ENCODE measurements at places on chromosomes 7 and 10.

DNA sequence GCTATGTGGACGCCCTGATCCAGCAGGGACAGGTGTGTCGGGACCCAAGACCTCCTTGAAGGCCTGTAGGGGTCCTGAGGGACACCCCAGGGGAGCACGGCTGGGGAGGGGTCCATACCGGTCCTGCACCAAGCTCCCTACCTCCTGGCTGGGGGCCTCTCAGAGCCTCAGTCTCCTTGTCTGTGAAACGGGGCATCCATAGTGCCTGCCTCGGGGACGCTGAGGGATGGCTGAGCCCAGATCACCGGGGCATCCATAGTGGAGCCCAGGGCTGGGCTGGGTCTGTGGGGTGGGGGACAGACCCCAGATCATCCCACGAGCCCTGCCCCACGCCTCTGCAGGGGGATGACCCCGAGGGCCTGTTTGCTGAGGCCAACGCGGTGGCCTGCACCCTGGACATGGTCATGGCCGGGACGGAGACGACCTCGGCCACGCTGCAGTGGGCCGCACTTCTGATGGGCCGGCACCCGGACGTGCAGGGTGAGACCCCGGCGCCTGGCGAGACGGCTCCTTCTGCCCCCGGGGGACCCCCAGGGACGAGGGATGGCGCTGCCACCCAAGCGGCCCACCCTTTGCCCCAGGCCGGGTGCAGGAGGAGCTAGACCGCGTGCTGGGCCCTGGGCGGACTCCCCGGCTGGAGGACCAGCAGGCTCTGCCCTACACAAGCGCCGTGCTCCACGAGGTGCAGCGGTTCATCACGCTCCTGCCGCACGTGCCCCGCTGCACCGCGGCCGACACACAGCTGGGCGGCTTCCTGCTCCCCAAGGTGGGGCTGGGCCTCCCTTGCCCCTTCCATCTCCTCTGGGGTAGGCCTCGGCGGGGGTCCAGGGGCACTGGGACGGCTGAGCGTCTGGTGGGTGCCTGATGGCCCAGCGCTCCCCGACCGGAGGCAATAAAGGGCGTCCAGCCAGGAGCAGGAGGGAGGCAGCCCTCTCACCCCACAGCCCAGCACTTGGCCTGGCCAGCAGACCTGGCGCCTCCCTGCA, 4.1 kb downstream of the CYP2W1 start:
- no peak for DNase-seq

GRCh38 chr7:40720416-40720815, 585.6 kb downstream of the SUGCT start:
- no peak for DNase-seq

DNA sequence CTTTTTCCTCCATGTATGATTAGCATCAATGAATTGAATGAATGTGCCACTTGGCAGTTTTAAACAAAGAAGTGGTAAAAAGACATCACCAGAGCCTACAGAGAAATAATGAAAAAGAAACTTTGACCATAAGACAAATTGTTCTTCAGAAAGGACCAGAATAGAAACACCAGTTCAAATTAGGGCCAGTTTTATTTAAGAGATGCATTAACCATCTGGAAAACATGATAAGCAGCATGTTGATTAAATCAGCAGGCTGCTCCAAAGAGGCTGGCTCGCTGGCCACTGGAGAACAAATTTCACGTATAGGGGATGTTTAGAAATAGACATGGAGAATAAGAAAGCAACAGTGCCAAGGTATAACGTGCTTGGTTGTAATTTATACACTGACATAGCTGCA, 242.3 kb upstream of the AOAH start:
- no peak for DNase-seq

- DNase-seq, result no peak
These were observed 2.8 kb downstream of the ZNF248 start for GRCh38 chr10:37854626-37855025.

DNA sequence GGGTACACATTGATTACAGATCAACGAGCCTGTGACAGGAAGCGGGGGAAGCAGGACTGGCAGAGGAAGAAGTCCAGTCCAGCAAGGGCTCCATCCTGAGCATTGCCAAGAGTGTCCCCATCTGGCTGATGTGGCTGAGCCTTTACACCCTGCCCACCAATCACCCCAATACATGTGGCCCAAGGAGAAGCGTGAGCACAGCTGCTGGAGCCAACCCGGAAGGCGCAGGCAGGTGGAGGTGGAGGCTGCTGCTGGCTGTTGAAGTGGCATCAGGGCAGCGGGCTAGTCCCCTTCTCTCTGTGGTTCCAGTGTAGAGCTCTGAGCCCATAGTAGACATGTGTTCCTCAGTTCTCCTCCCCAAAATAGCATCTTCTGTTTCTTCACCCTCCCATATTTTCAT, 6.8 kb upstream of the AMPH start:
- no peak for DNase-seq

GRCh38 chr7:35465791-35466336, 212.0 kb upstream of the TBX20 start:
- DNase-seq, result no peak

DNA sequence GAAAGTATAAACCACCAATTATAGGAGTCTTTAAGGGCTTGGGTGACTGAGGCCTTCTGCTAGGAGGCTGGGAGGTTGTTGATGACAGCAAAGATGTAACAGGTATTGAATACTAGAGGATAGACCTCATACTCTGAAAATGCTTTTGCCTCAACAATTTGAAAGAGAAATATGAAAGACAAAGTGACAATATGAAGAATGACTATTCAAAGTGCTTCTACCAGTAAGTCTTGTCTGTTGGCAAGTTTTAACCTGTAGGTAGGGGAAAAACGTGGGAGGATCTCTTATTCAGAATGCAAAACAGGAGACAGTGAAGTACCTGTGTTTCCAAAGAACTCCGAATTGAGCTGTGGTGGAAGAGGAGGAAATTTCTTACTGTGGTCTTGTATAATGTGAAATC, 38.2 kb downstream of the GBF1 start:
- no peak for DNase-seq

DNA sequence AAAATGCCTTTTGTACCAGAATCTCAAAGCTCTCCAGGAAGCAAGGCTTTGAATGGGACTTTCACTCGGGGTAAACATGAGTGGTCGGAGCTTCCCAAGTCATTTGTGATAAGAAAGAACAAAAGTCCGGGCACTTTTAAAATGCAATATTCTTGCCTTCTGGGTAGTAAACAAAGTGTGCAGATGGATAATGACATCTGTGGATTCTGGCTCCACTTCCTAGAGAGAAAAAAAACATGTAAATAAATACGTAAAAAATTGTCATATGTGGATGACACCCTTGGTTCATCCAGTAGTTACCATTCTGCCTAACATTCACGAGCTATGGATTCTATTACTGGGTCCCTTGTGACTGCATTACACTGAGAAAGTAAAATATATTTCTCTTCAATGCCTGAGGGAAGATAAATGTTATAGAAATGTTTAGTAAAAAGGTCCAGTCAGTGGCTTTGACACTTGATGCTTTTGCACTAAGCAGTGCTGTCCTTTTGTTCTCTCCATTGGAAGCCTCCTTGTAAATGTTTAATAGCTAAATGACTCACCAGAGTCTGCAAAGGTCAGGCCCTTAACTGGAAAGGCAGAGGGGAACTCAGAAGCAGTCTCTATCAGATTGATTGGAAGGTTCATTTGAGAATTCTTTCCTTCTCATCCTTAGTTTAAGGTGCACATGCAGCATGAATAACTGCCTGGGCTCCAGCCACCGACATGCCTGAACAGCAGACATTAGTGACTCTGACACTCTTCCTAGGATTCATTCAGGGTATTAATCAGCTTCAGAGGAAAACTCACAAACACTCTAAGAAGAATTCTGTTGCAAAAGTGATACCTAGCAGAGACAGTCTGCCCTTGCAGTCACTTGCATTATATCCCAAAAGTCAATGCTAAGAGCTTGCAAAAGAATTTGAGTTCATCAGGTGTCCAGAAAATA, 11.7 kb upstream of the EDRF1 start:
- no peak for DNase-seq

- DNase-seq, result no peak
These were observed 10.6 kb downstream of the ZCCHC24 start for GRCh38 chr10:79434821-79435251.

DNA sequence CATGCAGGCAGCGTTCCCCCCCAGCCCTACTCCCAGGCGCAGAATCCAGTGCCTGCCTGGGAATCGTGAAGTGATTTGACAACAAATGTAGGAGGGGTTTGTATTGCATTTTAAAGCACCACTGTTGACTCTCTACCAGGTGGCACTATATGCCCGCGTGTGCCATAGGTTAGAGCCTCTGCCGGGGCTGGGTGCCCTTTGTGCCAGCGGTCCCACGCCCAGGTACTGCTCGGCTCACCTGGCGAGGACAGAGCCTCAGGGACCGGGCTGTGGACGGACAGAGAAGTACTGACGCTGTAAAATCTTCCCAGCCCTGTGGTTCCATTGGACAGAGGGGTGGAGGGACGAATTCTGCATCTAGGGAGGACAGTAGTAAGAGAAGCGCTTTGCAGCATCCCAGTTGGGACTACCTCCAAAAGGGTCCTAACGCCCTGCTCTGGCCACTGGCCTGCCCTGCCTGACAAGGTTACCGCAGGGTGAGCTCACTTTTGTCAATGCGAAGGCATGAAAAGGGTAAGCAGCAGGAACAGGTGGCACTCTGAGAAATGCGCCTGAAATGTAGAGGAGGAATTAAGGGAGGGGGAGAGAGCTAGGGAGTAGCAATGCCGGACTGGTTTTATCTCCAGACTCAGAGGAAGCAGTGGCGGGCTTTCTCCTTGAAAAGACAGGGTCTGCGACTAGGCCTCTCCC, 788 bp upstream of the CACNA2D1 start:
- no peak for DNase-seq

DNA sequence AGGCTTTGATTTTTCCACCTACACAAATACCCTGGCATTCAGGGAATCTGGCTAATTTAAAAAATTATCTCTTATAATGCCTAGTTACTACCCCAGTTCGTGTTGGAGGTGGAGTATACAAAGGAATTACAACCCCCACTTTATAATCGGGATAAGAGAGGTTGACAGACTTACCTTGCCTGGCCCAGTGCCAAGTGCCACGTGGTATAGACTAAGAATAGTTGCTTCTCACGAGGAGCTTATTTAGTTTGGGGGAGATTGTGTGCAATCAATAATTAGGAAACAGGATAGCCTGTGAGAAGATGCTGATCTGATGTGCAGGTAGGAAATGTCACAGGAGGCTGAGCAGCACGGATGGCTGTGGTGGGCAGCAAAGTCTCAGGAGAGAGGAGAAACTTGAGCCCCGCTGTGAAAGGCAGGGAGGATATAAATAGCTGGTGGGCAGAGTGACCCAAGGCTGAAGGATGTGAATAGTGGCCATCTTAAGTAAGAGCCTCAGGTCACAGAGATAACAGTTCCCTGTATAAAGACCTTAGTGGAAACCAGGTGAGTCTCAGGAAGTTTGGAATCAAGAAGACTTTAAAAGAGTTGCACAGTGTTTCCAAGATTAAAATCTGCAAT, 11.3 kb upstream of the ATXN7L1 start:
- DNase-seq, result no peak

GRCh38 chr10:107553470-107553869, 389.0 kb upstream of the SORCS1 start:
- DNase-seq, result no peak

- no peak for DNase-seq
These were observed 20.8 kb upstream of the UNC5B start for GRCh38 chr10:71191551-71192076.

DNA sequence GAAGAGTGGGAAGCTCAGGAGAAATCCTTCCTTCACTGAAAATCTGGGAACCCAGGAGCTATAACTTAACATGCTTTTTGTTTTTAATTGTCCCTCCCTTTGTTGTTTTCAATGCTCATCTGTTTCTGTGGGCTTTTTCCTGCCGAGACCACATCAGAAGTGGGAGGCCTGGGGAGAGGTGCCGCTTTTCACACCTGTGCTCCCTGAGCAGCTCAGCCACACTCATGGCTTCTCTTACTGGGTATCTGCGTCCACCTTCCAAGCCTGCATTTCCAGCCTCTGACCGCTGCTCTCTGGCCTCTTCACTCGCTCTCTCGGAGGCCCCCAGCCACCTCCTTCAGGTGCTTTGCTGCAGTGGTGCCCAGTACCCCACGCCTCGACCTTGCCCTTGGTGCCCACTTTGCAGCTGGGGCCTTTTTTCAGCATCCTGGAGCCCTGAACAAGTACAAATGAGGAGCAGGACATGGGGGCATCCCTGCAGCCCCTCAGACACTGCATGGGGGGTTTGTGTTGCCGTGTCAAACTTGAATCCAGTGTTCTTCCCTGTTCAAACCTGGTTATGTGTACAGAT, 9.9 kb downstream of the C7orf57 start:
- no peak for DNase-seq

- DNase-seq, result no peak
These were observed 18.8 kb upstream of the SORBS1 start for GRCh38 chr10:95579835-95580535.

- no peak for DNase-seq
These were observed 107.2 kb downstream of the FGFR2 start for GRCh38 chr10:121490871-121491519.

- no peak for DNase-seq
These were observed 5.8 kb upstream of the ZNF487 start for GRCh38 chr10:43430926-43431663.

DNA sequence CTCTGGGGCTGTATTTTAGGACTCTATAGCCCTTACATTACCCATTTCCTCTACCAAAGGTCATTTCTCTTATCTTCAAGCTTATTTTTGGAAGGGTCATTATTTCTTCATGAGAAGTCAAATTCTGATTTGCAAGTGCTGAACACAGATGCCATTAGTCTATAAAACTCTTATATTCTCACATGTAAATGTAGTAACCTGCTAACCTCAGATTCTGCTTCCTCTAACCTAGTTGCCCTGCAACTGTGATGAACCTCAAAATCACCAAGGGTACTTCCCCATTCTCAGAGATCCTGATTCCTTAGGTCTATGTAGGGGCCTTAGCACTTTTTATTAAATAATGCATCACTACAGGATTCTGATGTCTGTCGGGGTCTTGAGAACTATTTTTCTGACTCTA, 6.3 kb downstream of the FAS start:
- DNase-seq, result no peak

GRCh38 chr10:104325436-104326435, 12.5 kb downstream of the ITPRIP start:
- DNase-seq, result no peak

GRCh38 chr7:964401-965231, 10.1 kb upstream of the ADAP1 start:
- DNase-seq, result no peak

- DNase-seq, result no peak
These were observed 21.1 kb upstream of the GPR26 start for GRCh38 chr10:123645016-123645415.

DNA sequence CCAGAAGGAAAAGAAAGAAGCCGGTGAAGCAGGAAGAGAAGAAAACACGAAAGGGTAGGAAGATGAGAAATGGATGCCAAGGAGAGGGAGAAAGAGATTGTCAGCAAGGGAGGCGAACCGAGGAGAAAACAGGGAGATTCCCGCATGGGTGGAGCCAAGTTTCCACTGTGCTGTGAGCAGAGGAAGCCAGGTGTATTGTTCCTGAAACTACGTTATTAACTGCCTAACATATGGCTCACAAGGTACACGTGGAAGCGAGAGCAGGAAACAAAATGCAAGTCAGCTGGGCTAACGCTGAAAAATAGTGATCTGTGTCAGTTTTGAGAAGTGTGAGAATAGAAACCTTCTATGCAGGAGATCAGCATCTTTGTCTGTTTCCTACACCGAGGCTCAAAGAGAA, 20.4 kb upstream of the HIPK2 start:
- no peak for DNase-seq

- DNase-seq, result no peak
These were observed 70.3 kb downstream of the WDR37 start for GRCh38 chr10:1126461-1126860.

GRCh38 chr10:122375679-122376160, 1.2 kb downstream of the PLEKHA1 start:
- DNase-seq, result no peak
